ENCODE measurements at places on chromosomes 5 and 9.
A peak's percentile ranks its signal among the peaks of the same experiment; 100 is the strongest.

DNA sequence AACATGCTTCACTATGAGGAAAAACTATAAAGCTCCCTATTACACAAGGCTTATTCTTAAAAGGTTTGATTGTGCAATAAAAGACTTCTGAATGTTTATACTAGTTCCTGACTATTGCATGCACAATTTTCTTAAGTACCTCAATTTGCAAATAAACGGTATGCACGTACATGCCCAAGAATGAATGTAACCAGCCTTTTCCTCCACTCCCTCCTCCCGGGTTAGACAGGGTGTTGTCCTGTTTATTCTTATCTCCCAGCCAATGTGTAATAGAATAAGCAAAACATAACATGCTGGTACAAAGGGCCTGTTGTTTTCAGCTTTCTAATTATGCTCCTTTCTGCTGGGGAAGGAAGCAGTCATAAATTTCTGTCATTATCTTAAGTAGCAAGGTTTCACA lies 79.1 kb downstream of the AOPEP start:
- DNase-seq, result peak; percentile 61

DNA sequence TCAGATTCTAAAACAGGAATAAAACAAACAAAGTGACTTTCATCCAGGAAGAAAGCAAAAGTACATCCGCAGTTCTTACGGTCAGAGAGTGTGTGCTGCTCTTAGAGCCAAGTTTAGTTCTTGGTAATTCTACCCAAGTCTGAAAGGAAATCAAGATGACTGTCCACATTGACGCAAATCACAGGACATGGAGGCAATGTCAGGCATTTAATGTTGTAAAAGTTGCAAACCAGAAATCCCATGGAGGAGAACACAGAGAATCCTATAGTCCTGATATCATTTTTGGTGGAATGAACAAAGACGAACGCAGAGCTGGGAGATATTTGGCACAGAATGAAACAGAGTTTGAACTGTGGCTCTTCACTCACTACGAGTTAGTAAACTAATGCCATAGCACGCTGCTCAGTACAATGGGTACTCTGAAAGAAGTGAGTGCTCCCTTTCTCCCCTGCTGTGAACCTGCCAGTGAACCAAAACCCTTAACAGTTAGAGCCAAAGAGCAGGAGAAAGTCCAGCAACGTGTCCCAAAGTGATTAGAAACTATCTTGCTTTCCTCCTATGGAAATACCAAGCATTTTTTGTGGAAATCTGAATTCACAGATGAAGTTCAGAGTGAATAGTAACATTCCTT lies 74.3 kb downstream of the MUSK start:
- no peak for DNase-seq

DNA sequence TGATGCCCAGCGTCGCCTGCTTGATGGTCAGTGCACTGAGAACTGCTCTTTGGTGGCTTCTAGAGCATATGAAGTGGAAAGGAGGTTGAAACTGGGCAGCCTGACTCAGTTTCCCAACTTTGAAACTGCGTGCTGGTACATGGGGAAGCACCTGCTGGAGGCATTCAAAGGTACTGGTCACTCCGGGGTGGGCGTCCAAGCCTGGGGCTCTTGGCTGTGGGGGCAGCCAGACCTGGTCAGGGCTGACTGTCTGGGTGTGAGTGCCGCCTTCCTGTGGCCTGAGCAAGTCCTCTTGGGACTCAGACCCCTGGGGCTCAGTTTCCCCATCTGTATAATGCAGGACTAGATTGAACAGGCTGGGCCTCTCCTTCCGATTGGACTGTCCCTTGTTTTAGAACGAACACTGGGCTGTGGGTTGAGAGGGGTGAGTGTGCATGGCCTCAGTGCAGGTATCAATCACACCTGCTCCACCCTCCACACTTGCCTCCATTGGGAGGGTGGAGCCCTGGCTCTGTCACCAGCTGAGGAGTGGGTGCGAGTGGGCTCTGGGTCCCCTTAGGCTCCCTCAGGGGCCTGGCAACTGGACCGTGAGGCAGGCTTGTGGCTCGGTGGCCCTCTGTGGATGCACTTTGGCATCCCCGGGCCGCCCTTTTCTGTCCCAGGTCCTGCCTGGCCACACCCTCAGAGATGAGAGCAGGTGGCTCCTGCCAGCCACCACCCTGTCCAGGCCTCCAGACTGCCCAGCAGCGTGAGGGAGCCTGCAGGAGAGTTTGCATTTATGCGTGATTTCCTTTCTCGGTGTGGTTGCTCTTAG lies 80.2 kb downstream of the PHF2 start:
- DNase-seq, result no peak

GRCh38 chr9:137141976-137142936 lies 3.3 kb downstream of the GRIN1 start:
- no peak for DNase-seq

DNA sequence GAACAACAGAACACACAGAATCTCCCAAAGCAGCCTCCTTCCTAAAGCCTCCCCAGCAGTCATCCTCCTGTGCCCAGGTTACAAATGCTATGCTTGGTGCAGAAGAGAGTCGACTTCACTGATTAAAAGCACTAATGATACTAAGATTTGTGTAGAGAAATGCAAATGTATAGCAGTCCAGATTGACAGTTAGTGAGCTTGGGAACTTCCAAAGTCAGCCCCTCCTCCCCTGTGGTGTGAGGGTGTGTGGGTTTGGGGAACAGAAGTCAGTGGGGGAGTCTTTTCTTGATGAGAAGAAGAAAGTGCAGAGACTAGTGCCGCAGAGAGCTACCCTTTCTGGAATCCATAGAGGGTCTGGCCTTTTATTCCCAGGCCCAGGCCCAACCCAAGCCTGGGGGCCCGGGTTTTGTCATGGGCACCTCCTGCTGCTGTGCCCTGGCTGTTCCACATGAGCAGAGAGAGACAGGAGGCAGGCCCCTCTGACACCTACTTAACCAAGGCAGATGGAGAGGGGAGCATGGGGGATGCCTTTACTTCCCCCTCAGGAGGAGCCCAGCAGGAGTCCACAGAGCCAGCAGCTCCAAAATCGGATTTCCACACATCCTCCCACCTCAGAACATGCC lies 173.3 kb downstream of the DENND1A start:
- no peak for DNase-seq

DNA sequence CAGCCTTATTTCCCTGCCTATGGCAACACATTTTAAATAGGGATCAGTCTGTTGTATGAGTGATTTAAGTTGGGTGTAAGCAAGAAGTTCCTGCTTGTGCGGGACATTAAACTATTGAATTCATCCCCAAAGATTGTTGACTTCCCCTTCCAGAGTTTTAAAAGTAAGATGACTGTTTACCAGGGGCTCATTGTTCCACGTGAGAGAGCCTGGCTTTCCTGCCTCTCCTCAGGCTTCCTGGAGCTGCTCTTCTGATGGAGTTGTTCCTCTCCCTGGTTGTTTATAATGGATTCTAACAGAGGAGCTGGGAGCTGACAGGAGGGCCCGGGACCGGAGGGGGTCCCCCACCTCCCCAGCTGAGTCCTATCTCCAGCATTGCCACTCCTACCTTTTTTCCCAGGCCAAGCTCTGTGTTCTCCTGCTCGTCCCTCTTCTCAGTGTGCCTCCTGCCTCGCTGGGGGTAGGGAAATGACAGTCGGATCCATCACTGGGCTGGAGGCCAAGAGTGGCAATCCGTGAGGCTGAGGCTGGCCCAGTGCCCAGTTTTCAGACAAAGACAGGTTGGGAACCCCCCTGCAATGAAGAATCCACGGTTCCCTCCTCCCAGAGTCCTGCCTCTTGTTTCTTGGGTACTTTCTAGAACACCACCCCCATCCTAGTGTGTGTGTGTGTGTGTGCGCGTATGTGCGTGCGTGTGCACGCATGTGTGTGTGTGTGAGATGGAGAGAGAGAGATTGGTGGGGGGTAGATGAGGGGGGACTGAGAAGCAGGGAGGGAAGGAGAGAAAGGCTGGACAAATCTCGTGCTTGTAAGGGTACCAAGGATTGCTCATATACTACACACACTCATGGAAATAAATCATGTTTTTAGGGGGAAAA lies 123.7 kb upstream of the NFIB start:
- DNase-seq, result no peak

- no peak for DNase-seq
These were observed 137.2 kb upstream of the ZNF608 start for GRCh38 chr5:124883681-124884080.

DNA sequence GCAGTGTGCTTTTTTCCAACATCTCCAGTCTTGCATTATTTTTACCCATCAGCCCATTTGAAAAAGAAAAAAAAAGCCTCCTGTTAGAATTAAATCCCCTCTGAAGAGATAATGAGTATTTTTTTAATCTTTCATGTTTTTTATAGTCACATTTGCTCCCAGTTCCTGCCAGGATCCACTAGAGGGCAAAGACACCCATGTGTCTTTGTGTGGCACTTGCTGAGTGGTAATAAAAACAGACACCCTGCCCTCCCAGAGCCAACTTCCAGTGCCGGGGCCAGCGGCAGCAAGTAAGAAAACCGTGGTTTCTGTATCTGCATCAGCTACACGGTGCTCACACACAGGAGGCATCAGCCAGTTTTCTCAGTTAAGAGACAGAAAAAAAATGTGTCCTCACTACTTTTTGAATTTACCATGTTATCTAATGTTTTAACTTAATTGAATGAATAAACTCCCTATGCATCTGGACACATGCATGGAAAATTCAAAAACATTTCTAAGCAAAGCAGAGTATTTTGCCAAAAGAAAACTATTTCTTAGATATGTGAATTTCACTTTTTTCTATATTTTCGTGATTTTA lies 70.2 kb upstream of the PLEKHG4B start:
- peak; percentile 58 for DNase-seq

DNA sequence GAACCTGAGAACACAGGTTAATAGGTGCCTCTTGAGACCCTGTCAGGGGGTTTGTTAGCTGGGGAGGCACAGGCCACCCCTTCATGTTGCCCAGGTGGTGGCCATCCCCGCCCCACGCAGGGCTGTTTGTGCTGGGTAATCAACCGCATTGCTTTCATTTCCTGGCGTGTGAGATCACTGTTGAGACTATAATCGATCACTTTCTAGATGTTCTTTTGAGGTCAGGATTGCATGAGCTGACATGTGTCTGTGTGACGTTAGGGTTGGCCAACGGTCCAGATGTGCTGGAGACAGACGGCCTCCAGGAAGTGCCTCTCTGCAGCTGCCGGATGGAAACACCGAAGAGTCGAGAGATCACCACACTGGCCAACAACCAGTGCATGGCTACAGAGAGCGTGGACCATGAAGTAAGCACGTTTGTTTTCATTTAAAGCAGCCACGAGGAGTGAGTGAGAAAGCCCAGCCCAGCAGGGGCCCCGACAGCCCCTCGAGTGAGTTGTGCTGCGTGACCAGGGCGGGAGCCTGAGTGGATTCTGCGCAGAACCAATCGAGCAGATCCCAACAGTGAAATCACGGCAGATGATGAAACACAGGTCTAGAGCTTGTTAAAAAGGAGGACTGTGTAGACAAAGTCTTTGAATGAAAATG lies 115.0 kb upstream of the CACNA1B start:
- no peak for DNase-seq

GRCh38 chr5:176985516-176985915 lies 21.1 kb downstream of the UIMC1 start:
- peak; percentile 63 for DNase-seq

- no peak for DNase-seq
These were observed 3.7 kb downstream of the LSM11 start for GRCh38 chr5:157747173-157747740.

GRCh38 chr5:29197631-29198454 lies 1995.6 kb upstream of the CDH6 start:
- no peak for DNase-seq

GRCh38 chr5:79640571-79641055 lies 28.4 kb downstream of the TENT2 start:
- no peak for DNase-seq

DNA sequence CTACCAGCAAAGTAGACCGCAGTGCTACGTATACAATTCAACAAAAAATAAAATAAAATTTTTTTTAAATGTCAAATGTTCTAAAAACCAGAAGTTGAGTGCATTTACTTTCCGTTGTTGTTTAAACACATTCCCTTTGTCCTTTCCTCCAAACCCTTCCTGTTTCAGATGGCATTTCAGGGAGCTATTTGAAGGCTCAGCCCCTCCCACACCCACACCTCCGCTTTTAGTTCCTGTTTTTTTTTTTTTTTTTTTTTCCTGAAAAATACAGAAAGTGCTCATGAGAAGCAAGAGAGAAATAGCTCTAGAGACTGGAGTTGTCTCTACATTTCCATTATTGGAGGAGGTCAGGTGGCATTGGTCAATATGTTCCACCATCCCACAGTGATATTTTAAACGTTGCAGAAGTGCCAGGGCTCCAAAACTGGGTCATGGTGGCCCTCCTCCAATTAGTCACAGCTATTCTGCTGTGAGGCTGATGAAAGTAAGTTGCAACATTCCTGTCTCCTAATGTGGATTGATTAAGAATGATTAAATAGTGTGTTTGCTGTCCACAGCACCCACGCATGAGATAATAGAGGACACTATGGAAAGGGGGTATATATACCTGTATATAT lies 106.9 kb downstream of the GABRG2 start:
- no peak for DNase-seq

GRCh38 chr9:69822116-69822750 lies 1.6 kb downstream of the CFAP95 start:
- no peak for DNase-seq

DNA sequence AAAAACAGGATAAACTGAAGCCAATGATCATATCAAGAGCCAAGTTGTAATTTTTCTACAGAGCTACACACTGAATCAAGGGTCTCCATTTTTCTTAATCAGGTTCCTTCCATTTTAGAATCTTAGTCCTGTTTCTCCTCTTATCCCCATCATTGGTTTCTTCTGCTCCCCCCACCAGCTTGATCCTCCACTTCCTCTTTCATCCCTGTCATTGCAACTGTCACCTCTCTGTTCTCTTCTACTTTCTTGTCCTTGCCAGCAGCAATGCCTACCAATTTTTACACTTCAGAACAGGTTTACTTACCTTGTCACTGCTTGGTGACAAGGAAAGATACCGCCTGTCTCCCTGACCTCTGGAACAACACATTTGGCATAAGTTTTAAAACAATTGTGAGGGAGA lies 97.3 kb downstream of the CFAP90 start:
- DNase-seq, result peak; percentile 5

DNA sequence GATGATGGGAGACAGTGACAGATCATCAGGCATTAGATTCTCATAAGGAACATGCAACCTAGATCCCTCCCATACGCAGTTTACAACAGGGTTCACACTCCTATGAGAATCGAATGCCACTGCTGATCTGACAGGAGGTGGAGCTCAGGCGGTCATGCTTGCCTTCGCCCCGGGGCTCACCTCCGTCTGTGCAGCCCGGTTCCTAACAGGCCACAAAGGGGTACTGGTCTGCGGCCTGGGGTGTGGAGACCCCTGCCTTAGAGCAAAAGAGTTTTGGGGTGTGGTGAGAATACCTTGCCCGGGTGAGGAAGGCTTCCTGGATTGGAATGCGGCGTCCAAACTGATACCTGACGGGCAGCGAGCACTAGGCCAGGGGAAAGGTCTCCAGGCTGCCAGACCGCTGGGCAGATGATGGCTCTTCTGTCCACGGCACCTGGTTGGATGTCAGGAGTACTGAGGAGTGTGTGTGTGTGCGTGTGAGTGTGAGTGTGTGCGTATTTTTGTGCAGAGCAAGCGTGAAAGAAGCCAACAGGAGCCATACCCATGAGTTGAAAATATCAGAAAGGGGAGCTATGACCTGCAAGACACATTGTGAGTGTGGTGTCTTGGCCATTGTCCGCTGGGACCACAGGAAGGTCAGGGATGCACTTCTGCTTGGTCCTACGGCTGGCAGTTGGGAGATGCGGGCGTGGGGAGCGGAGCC lies 55.4 kb downstream of the ACER2 start:
- DNase-seq, result no peak
